ENCODE measurements at places on chromosomes 12 and 14. TPM values are rescaled to one million over a fixed set of nuclear protein-coding genes. Genes with fewer than 3 reads are reported as not detected.

CCDC177 gene
- total RNA-seq: not detected

GDF3 gene
- total RNA-seq: 0.96 TPM

RASSF8 gene
- total RNA-seq: 79.4 TPM

CLEC4D gene
- not detected for total RNA-seq

KCNK13 gene
- under 0.01 TPM for total RNA-seq

VCPKMT gene
- 4.9 TPM for total RNA-seq

METTL1 gene
- 5.9 TPM for total RNA-seq

All from vein endothelial cell (primary cell).